ENCODE measurements at places on chromosomes 7 and 10.

DNA sequence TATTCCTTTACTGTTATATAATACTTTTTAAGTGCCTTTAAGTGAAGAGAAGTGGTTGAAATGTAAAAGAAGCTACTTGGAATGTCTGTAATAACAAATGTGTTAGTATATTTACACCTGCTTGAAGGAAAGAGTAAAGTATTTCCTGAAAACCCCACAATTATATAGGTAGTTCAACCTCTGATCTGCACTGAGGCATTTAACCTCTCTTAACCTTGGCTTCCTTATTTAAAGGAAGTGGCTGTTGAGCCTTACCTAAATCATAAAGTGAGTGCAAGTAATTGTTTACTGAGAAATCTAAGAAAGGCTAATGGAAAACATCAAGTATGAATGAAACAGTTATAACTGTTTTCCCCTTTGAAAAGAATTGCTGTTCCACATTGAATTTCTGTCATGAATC lies 294.5 kb downstream of the ADK start:
- no peak overlapping the region for H3K4me3 ChIP-seq
- no peak for DNase-seq
- peaks cover 16% of the 10 kb centered on the region for H3K4me1 ChIP-seq
- H3K27ac ChIP-seq: no peak overlapping the region
- H3K36me3 ChIP-seq: peaks cover 17% of the 10 kb centered on the region

DNA sequence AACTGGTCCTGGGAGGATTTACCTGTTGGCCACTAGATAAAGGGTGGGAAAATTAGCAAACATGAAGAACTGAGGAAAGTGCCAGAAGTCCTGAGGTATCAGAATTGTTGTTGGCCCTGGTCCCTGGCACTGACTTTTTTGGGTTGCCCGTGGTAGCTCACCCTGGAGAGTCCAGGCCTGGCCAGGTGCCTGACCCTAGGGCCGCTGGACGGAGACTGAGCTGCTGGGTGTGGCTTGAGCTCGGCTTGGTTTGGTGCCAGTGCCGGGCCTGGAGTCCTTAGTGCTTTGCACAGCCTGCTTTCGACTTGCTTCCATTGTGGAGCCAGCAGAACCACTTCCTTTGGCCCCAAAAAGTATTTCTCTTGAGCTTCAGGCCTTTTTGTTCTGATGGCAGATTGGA lies 12.9 kb downstream of the MDH2 start:
- H3K27me3 ChIP-seq: no peaks in the 10 kb centered on the region
- no peak overlapping the region for H3K4me3 ChIP-seq
- DNase-seq: no peak
- peaks cover 45% of the 10 kb centered on the region for H3K36me3 ChIP-seq
- peaks cover 12% of the 10 kb centered on the region for H3K4me1 ChIP-seq
- H3K27ac ChIP-seq: no peak overlapping the region

GRCh38 chr10:100895346-100895745 lies 17.4 kb upstream of the SLF2 start:
- DNase-seq: no peak
- H3K4me1 ChIP-seq: no peaks in the 10 kb centered on the region
- no peak overlapping the region for H3K4me3 ChIP-seq

DNA sequence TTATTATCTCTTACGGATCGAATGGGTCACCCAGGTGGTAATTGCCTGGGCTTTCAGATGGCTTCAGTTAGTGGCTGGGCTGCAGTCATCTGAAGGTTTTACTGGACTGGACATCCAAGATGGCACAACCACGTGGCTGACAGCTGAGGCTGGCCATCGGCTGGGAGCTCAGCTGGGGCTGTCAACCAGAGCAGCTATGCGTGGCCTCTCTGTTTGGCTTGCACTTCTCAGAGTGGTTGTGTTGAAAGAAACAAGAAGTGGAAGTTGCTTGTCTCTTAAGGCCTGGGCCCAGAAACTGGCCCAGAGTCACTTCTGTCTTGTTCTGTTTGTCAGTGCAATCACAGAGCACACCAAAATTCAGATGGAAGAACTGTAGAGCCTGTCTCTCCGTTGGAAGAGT lies 5.7 kb upstream of the GDI2 start:
- H3K27me3 ChIP-seq: no peaks in the 10 kb centered on the region
- peak overlapping the region; percentile 78 for H3K27ac ChIP-seq
- H3K36me3 ChIP-seq: peaks cover 14% of the 10 kb centered on the region
- H3K4me1 ChIP-seq: peaks cover 64% of the 10 kb centered on the region
- DNase-seq: peak; percentile 25
- no peak overlapping the region for H3K4me3 ChIP-seq

- H3K36me3 ChIP-seq: no peaks in the 10 kb centered on the region
- no peak overlapping the region for H3K4me3 ChIP-seq
- no peak for DNase-seq
- no peak overlapping the region for H3K27ac ChIP-seq
- peaks cover 2% of the 10 kb centered on the region for H3K27me3 ChIP-seq
- H3K4me1 ChIP-seq: no peaks in the 10 kb centered on the region
Measured at GRCh38 chr7:80488851-80489370, 23.0 kb downstream of the GNAT3 start.

DNA sequence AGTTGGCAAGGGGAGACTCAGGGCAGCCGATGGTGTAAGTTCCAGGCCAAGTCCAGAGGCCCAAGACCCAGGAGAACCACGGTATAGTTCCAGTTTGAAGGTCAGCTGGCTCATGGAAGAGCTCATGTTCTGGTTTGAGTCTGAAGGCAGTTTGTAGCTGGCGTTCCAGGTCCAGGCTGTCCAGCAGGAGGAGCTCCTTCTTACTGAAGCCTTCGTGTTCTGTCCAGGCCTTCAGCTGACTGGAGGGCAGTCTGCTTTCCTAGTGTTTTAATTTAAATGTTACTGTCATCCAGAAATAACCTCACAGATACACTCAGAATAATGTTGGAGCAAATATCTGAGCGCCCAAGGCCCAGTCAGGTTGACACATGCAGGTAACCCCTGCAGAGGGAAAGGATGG lies 4.2 kb downstream of the SUN1 start:
- H3K27me3 ChIP-seq: no peaks in the 10 kb centered on the region
- H3K36me3 ChIP-seq: peaks cover 18% of the 10 kb centered on the region

- H3K36me3 ChIP-seq: no peaks in the 10 kb centered on the region
- no peak overlapping the region for H3K4me3 ChIP-seq
- H3K27me3 ChIP-seq: peaks cover 88% of the 10 kb centered on the region
- peak; percentile 87 for DNase-seq
Measured at GRCh38 chr10:101141616-101142532, 10.8 kb downstream of the TLX1 start.

- H3K4me1 ChIP-seq: no peaks in the 10 kb centered on the region
- no peak overlapping the region for H3K27ac ChIP-seq
- no peak for DNase-seq
- H3K36me3 ChIP-seq: no peaks in the 10 kb centered on the region
Measured at GRCh38 chr10:54947605-54948004, 146.6 kb upstream of the PCDH15 start.

DNA sequence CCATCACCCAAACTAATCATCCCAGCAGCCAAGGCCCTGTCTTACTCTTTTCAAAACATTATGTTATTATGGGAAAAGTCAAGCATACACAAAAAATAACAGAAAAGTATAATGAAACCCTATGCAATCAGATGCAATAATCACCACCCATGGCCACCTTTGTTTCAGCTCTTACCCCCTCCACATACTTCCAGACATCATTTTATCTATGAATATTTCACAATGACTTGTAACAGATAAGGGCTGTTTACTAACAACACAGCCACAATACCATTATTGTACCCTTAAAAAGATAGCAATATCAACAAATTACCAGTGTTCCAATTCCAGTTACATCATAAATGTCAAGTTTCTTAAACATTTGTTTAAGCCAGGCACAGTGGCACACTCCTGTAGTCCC lies 35.2 kb downstream of the AIFM2 start:
- no peak overlapping the region for H3K4me3 ChIP-seq
- H3K4me1 ChIP-seq: peaks cover 32% of the 10 kb centered on the region
- no peak for DNase-seq
- H3K36me3 ChIP-seq: peaks cover 4% of the 10 kb centered on the region
- no peaks in the 10 kb centered on the region for H3K27me3 ChIP-seq
- H3K27ac ChIP-seq: no peak overlapping the region

DNA sequence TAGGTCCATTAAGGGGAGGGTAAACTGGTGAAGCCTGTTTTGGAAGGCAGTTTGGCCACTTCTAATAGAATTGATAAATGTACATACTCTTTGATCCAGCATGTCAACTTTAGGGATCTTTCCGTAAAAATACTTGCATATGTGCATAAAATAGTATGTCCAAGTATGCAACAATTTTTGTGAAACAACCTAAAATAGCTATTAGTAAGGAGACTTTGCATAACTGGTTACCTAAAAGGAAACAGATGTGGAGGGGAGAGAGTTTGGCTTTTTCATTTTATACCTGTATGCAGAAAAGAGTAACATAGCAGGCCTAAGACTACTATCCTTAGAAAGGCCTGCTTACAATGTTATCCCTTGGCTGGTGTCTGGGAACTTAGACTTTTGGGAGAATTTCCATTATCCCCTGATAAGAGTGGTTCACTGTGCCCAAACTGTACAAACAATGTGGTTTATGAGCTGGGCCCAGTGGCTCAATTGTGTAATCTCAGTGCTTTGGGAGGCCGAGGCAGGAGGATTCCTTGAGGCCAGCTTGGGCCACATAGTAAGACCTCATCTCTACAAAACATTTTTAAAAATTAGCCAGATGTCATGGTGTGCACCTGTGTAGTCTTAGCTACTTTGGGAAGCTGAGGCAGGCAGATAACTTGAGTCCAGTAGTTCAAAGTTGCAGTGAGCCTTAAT lies 21.3 kb downstream of the PTPN12 start:
- H3K36me3 ChIP-seq: no peaks in the 10 kb centered on the region
- no peaks in the 10 kb centered on the region for H3K27me3 ChIP-seq
- DNase-seq: no peak
- peaks cover 14% of the 10 kb centered on the region for H3K4me1 ChIP-seq
